NCI-H2171 treated with DMSO at 0.1 percent for 48 hours (cell line): ENCODE measurements at places on chromosomes 1 and 21.

GRCh38 chr1:26826261-26827105, at the start of gene ZDHHC18:
TSS of gene ZDHHC18 (plus strand) at chr1:26826688. CDS start at chr1:26826805, 117 bp downstream.
- DNase-seq: peak; percentile 54

DNA sequence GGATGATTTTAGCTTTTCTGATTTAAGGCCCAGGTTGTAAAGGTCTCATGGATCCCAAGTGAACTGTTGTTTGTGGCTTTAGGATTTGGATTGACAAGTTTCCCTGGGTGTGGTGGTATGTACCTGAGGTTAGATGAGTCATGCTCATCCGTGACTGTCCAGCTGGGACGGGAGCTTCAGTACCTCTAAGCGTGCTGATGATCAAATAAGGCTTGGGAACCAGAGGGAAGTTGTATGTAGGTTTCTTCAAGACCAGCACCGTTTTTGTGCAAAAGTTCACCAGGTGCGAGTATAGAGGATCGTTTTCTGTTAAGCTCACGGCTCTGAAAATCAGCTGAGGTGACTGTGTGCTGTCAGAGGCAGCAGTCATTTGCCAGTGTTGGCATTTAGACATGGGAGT, 19.8 kb downstream of the PLA2G2E start:
- no peak for DNase-seq

DNA sequence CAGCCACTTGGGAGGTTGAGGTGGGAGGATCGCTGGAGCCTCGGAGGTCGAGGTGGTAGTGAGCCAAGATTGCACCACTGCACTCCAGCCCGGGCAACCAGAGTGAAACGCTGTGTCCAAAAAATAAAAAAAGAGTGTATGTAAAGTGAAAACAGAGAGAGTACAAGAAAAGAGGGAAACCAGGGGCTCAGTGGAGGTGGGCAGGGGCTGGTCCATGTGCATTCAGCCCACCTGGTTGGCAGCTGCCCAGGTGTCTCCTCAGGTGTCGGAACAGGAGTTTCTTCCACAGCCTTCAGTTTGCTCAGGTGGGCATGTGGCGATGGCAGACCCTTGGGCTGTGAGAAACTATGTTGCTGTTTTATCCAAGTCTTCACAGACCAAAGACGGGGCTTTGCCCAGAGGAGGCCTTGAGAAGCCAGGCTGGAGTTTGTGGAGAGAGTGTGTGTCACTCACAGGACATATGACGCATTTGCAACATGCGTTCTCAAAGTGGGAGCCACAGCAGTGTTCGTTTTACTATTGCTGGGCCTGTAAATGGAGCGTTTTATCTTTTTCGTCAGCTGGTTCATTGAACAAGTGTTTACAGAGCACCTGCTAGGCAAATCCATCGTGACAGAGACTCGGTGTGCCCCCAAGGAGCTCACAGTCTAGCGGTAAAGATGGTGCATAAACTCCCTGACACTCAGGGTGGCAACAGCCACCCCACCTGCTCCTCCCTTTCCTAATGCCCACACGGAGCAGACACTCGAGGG, 22.4 kb upstream of the SAMD11 start:
- DNase-seq: no peak

- DNase-seq: no peak
Observed at GRCh38 chr1:230064283-230064682, 2.8 kb upstream of the GALNT2 start.

DNA sequence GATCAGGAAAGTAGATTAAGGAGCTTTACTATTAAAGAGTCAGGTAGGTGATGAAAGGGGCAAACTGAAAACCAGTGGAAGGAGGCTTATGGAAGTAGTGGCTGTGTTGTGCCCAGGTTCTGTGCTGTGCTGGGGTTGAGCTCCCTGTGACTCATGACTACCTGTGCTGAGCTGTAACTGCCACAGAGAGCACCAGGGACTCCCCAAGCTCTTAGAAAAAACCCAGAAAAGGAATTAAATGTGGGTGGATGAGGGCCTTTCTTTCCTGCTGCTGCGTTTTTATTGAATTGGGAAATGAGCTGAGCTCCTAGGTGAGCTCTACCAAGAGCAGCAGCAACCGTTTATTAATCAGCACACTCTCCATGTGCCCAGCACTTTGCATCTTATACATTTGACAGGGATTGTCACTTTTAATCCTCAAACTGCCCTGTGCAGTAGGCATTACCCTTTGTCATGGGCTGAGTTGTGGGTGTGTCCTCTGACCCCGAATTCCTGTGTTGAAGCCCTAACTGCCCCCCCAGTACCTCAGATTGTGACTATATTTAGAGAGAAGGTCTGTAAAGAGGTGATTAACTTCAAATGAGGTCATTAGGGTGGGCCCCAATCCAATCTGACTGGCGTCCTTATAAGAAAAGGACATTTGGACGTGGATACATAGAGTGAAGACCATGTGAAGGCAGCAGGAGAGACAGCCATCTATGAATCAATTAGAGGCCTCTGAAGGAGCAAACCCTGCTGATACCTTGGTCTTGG, 65.4 kb downstream of the AK4 start:
- DNase-seq: no peak

- DNase-seq: peak; percentile 50
Observed at GRCh38 chr1:96236156-96236739, 485.3 kb upstream of the PTBP2 start.

GRCh38 chr1:9764550-9764949, 59.2 kb downstream of the CLSTN1 start:
- no peak for DNase-seq

DNA sequence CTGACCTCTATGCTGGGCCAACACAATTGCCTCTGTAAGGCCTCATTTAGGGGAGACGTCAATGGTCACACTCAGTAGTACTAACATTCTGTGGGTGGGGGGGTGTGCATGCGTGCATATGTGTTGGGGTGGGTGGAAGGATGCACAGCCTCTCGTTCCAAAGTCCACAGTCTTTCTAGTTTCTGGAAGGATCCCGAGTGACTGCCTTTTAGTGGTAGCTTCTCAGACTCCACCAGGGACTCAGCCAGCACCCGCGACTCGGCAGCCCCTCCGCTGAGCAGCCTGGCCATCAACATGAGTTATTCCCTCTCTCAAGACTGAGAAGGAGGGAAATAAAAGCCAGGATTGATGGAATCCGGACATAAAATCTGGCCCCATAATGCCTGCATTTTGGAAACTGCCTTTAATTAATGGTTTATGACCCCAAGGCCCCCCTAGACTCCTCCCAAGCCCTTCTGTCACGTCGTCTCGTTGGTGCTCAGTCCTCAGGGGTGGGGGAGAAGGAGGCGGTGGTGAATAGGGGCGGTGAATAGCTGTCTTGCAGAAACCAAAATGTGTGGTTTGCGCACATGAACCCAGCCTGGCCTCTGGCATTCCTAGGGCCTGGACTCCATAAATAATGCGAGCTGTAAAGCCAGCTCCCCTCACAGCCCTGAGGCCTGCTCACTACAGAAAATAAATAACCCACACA, 65.1 kb upstream of the TMEM51 start:
- no peak for DNase-seq

DNA sequence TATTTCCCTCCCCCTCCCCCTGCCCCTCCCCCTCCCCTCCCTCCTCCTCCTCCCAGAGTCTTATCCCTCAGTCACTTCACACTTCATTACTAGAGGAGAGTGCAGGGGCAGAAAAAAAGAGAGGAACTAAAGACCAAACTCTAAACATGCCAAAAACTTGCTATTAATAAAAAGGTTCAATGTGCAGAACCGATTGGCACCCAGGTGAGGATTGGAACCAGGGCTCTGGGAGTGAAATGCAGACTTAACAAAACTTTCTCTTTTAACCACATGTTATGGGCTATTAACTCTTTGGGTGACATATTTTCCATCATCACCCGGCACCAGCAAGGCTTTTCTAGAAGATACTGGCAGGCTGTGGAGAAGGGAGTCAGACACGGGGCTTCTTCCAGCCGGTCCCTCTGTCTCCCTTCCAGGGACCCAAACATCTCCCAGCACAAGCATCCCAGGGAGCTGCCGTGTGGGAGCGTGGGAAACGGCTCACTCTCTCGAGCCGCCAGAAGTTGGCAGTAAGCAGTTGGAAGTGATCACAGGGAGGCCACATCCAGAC, 13.6 kb downstream of the NID1 start:
- DNase-seq: no peak

GRCh38 chr1:161157867-161158266, 1.4 kb upstream of the USP21 start:
- no peak for DNase-seq

DNA sequence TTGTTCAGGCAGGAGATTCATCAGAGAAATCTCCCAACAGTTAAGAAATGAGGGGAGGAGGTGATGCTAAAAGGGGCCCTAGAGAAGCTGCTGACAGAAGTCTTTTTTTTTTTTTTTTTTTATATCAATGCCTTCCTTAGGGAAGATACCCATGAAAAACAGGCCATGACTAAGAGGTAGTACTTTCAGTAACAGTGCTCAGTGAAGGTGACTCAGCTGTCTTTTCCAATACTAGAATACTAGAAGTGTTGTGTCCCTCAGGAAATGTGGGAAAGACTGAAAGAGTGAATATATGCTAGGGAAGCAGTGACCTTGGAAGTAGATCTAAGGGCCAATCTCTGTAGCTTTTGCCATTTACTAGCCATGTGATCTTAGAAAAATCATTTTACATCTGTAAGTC, 52.4 kb upstream of the SLFNL1 start:
- DNase-seq: no peak

DNA sequence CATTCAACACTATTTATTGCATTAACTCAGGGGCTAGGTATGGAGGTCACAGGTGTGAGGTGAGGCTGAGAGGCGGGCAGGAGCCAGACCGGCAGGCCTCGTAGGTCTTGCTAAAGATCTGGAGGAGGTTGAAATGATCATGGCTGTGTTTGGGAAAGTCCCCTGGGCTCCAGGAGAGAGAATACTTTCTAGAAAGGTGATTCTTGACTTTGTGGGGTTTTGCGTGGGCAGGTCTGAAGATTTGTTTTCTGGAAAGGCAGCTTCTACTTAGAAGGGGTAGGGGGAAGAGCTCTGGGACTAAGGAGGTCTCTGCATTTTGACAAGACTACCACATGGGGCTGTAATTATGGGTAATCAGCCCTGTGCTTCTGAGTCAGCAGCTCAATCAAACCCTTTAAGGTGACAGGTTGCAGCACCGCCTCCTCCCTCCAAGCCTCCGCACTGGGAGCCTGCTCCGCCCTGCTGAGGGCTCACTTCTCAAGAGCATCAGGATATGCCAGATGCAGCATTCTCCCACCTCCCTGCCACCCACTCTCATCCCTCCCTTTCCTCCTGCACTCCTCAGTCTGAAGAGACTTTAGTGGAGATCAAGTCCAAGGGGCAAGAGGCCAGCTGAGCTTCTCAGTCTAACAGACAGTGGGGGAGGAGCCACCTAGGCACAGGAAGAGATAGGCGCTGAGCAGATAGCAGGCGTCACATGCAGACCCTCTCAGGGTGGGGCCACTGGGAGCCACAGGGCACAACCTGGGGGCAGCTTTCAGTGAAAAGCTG, 30.5 kb downstream of the SLC30A1 start:
- peak; percentile 90 for DNase-seq

GRCh38 chr1:59445040-59445439, 148.1 kb downstream of the FGGY start:
- no peak for DNase-seq

DNA sequence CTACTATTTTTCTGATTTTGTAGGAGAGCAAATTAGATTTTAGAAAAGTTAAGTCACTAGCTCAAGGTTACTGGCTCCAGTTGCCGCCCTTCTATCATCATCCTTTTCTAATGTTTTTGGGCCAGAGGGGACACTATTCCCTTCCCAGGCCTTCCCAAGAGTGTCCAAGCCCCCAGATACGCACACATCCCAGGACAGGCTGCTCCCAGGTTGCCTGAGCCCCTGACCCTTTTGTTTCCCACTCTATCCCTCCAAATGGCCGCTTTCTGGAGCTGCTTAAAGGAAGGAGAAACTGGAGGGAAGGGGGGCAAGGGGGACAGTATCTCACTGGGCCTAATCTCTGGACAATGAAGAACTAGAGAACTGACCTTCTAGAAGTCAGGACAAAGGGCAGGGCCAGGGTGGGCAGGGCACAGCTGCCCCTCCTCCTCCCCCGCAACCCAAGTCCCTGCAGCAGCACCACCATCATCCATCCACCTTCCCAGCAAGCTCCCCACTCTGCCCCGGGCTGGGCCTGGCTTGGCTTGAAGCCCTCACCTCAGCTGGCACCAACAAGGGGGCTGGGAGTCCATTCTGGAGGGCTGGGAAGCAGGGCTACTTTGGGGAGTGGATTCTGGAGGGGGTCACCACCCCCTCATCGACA, 1.1 kb upstream of the MAP7D1 start:
- peak; percentile 14 for DNase-seq

GRCh38 chr1:244968471-244968871, 104.1 kb upstream of the HNRNPU start:
- DNase-seq: no peak

DNA sequence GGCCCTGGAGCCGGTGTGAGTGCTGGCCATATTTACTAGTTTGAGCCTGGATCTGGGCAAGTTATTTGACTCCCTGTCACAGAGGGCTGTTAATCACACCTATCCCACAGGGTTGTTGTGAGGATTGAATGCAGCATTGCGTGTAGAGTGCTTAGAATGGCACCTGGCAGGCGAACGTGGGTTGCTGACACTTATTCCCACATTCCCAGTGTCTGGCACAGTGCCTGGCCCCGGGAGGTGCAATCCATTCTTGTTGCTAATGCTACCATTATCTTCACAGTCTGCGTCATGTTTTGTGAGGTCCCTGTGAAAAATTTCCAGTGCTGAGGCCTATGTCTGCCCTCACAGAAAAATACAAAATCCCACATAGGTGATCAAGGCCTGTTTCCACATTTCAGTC, 66.1 kb downstream of the CD2 start:
- DNase-seq: peak; percentile 67

DNA sequence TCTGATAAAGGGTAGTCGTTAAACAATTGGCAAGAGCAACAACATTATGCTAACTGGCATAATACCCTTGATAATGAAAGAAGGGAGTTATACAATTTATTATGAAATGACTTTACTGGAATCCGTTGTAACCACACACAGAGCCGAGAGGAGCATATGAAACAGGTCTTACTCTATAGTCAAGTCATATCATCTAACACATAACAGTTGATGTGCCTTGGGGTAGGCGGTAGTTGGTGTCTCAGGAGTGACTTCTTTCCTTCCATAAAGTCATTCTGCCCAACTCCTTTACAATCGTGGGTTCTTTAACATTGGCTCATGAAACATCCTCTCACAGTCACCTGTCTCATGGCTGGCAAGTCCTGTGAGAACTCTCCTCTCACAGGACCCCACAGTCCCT, 225.2 kb downstream of the LTN1 start:
- no peak for DNase-seq

GRCh38 chr1:88191917-88192316, 492.2 kb upstream of the PKN2 start:
- no peak for DNase-seq

DNA sequence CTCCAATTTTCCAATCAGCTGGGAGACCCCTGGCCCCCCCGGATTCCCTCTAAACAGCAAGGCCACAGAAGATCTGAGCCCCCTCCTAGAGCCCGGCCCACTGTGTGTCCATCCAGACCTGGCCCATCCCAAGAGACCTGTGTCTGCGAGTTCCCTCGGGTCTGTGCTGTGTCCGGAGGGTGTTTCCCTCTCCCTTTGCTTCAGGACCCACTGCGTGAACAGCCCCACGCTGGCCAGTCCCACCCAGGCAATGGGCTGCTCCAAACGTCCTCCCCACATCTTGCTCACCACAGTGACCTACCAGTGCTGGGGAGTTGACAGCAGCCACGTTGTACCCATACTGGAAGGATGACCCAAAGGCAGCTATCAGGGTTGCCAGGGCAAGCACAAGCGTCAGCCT, 11.6 kb downstream of the SLC2A5 start:
- no peak for DNase-seq

GRCh38 chr1:180566026-180566425, 7.3 kb downstream of the OVAAL start:
- DNase-seq: peak; percentile 8
